ENCODE measurements at places on chromosomes 5 and 9.

GRCh38 chr5:96014395-96014794 lies 52.7 kb upstream of the ELL2 start:
- no peak for DNase-seq

DNA sequence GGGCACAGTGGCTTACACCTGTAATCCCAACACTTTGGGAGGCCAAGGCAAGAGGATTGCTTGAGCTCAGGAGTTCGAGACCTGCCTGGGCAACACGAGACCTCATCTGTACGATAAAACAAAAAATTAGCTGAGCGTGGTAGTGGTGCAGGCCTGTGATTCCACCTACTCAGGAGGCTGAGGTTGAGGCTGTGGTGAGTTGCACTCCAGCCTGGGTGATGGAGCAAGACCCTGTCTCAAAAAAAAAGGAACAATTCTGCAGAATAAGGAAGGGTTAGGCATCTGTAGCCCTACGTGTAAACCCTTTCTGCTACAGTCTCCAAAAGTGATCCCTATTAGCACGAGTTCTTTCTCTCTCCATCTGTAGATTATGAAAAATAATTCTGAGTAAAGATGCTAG lies 19.9 kb downstream of the CDC26 start:
- DNase-seq: no peak

GRCh38 chr9:127915801-127916719 lies 781 bp downstream of the ST6GALNAC4 start:
- DNase-seq: no peak

- no peak for DNase-seq
These were observed 19.3 kb upstream of the IRX4 start for GRCh38 chr5:1901983-1902382.

GRCh38 chr9:89596937-89597555 lies 7.8 kb upstream of the GADD45G start:
- DNase-seq: no peak

DNA sequence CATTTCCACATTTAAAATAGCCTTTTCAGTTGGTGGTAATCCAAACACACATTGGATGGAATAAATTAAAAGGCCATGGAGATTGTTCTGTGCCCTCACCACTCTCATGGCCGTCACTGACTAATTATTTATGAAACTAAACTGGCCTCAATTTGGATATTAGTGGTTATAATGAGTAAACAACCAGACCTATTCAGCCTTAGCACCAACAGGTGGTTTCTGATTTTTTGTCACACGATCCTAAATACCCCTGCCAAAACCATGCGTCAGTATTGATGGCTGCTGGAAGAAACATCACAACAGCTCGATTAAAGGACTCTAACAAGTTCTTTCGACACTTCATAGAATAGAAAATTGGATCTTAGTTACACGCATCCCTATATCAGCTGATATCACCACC lies 276.0 kb upstream of the DAP start:
- DNase-seq: no peak

- no peak for DNase-seq
These were observed 9.5 kb downstream of the ARSK start for GRCh38 chr5:95564450-95564849.

- no peak for DNase-seq
These were observed 191.8 kb downstream of the PRR16 start for GRCh38 chr5:120655828-120656435.

- DNase-seq: no peak
These were observed 83.2 kb downstream of the DIRAS2 start for GRCh38 chr9:90559075-90560073.

- no peak for DNase-seq
These were observed 7.3 kb downstream of the FCN2 start for GRCh38 chr9:134887686-134888602.

DNA sequence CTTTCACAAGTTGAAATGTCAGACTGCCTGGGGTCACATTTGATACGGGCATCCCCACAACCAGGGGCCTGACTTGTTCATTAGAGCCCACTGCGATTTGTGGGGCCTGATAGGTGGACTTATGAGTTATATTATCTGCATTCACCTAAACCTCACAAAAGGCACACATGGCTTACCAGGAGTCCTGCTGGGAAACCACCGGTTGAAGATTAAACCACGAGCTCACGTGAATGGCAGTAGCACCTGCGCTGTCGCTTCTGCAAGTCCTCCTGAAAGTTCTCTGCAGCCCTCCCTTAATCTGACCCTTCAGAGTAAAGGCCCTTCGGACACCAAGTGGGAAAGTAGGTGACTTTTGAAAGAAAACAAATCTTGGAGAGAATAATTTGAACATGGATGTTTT lies 68.9 kb downstream of the PPIC start:
- no peak for DNase-seq

GRCh38 chr9:76716085-76716672 lies 48.1 kb upstream of the PCA3 start:
- DNase-seq: no peak

DNA sequence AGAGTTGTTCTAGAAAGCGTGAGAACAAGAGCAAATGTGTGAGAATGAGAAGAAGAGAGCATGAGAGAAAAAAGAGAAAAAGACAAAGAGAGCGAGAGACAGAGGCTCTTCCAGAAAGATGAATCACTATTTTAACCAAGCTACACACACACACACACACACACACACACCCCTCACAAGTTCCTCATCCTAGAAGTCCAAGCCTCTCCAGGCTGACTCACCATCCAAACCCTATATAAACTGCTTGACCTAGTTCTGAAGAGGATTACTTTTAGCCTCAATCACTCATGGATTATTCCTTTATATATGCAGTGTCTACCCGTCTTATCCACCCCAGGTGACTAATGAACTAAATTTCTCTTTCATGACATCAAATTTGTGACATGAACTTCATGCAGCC lies 37.6 kb downstream of the C9orf57 start:
- no peak for DNase-seq

DNA sequence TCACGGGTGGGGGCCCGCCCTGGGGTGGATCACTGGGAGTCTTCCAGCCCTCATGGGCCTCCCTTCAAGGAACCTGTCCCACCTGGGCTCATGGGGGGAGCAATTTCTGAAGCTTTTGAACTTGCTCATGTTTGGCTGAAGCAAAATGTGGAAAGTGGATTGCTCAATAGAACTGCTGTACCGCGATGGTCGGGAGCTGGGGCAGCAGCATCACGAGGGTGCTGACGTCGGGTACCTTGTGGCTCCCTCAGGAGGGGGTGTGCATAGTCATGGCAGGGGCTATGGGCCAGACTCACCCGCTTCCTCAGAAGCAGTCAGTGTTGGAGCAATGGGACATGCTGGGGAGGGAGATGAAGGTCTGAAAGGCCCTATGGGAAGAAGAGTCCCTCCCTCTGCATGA lies 57.9 kb downstream of the PRRT1B start:
- DNase-seq: no peak

DNA sequence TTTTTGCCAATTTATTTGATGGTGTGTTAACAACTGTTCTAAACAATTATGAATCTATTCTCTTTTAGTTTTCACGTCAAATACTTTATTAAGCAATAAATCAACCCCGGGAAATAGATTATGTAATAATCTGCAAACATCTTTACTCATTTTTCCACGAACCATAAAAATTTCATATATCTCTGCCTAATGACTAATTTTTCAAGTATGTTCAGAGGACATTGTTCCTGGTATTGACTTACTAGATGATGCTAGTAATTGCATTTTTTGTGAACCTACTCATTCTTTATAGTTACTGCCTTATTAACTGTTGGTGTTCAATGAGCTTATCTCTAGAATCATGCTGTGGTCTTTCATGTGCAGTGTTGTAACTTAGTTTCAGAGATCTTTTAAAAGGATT lies 41.0 kb upstream of the FBN2 start:
- no peak for DNase-seq

GRCh38 chr9:76018761-76019160 lies 128.3 kb downstream of the PCSK5 start:
- DNase-seq: no peak

- no peak for DNase-seq
These were observed 17.7 kb upstream of the ANKRD33B start for GRCh38 chr5:10546186-10546585.

- no peak for DNase-seq
These were observed 68.2 kb upstream of the RAD23B start for GRCh38 chr9:107214915-107215314.

DNA sequence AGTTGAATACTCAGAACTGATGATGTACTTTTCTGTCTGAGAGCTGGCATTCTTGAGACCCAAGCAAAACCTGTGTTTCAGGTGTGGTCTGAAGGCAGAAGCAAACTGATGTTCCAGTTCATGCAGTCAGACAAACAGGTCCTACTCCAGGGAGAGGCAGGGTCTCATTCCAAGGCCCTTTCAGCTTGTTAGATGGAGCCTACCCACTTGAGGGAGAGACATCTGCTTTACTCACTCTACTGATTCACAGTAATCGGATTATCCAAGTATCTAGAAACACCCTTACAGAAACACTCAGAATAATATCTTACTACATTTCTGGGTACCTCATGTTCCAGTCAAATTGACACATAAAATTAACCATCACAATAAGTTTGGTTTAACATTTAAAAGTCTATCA lies 207.8 kb downstream of the KDM4C start:
- DNase-seq: no peak

DNA sequence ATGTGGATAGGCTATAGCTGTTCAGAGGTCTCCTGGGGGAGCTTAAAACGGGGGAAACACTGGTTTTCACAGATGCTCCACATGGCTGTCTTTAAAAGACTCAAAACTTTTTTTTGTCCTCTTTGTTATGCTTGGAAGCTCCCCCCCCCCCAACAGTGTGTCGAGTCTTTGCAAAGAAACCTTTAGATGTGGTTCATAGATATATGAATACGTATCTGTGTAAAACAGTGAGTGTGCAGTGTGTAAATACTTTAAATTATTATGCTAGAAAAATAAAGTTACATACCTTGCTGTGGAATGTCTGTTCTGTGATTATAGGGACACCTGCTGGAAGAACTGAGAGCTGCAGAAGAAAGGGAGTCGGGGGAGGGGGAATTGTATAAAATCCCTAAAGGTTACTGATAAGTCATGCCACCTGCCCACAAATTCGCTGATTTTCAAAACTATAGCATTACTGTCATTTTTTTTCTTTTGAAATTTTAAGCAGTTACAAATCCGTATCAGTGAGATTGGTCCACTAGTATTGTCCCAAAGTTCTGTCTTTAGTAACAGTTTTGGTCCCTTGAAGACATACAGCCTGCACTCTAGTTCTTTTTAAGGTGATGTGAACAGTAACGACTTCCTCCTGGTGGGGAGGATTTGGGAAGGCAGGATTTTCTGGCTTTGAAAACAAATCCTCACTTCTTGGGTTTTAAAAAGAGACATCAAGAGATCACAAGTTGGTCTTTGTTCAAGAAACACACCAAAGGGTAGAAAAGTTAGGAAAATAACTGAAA lies 22.9 kb downstream of the RGMB start:
- DNase-seq: no peak

DNA sequence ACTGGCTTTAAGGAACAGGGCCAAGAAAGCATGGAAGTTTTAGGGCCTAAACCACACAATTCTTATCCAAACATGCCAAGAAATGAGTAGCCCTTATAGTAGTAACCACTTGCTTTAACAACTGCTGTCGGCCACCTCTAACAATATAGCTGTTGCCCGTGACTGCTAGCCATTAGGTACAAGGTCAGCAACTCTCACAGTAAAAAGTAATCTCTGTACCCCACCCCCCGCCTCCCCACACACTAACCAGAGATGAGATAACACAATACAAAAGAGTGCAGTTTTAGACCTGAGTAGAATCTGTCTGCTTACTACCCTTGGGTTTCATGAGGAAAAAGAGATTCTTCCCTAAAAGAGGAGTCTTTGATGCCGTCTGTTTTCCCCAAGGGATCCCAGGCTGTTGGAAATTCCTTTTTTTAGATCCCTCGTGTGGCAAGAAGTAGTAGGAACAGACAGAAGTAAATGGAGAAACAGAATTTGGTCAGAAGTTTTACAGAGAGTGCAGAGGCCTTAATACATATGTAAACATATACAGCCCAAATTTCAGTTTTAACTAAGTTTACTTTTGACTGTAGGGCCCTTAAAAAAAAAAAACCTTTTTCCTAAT lies 94.3 kb downstream of the WDR41 start:
- DNase-seq: no peak

DNA sequence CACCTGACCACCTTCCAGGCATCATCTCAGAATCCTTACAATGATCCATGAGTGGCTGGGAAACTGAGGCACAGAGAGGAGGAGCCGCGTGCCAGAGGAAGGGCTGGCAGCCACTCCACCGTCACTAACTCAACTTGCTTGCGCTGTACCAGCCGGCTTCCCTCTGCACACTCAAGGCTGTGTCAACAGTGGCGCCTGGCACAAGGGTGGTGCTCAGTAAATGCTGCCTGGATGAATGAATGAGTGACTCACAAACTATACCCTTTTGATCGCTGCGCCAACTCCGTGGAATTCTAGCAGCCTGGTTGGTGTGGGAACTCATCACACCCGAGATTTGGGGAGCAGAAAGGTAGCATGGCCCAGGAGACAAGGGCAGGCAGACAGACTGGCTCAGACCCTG lies 21.9 kb downstream of the PRRX2 start:
- DNase-seq: no peak

DNA sequence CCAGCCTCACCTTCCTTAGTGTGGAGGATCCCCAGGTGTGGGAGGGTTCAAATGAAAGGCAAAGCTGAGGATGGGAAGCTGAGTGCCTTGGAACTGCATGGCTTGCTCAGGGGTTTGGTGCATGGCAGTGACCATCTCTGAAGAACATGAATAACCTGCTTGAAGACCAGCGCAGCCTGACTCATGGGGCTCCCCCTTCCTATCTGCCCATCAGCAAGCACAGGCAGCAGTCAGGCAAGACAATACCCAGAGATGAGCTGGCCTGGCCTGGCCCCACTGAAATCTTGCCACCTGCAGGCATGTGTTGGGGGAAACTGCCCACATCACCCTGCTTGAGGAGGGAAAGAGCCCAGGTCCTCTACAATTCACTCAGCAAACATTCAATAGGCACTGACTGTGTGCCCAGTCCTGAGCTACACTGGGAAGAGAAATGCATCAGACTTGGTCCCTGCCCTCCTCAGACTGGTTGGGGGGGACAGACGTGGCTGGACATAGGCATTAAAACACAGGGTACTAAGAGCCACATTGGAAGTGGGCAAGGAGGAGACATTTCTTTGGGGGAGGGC lies 105.0 kb upstream of the ALDH1B1 start:
- no peak for DNase-seq

DNA sequence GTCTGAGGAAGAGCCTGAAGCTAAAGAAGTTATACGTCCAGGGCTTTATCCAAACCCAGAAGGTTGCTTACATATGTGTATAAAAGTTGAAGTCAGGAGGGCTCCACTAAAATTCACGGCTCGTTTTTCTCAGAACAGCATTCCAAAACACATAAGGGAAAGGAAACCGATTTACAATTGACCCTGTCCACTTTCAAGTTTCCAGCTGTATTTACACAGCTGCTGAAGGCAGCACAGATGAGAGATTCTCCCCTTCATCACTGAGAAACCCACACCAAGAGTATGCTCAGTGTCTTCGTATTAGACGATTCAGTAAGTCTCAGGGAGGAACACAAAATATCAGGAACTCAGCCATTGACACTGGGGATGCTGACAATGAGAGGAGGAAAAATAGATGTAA lies 5.9 kb upstream of the NREP start:
- no peak for DNase-seq

DNA sequence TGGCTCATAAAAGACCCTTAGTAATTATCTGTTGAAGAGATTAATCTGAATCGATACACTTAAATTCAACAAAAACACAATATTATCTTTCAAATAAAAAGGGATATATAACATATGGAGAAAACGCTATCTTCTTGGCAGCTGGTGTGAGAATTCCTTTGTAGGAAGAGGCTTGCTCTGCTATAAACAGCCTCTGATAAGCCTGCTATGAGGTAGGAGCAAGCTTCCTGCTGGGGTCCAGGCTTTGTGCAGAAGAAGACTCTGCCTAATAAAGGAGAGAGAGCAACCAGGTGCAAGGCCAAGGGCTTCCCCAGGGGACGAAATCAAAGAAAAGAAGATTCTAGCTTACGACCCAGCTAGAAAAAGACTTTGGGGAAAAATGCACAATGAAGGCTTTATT lies 43.3 kb upstream of the SSBP2 start:
- DNase-seq: no peak

Measured in C1 segment of cervical spinal cord (tissue), 14 donors.